ENCODE measurements at places on chromosomes 7 and 10. TPM values are rescaled to one million over a fixed set of nuclear protein-coding genes. Genes with fewer than 3 reads are reported as not detected.

DNA sequence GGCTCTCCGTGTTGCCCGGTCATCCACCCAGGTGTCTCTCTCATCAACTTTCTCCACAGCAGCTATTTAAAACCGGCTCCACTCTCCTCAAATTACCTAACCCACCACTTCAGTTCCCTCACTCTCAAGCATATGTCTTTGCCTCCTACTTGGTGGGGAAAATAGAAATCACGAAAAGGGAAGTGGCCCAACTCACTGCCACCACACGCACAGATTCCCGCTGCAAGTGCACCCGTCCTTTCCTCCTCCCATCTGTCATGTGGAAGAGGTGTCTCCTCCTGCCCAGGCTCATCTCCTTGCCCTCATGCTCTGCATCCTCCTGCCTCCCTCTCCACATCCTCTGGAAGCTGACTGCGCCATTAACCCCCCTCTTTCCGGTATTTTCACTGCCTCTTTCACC, 80.8 kb upstream of the MKX start:
- no peaks in the 10 kb centered on the region for H3K4me1 ChIP-seq
- no peak overlapping the region for H3K27ac ChIP-seq
- no peaks in the 10 kb centered on the region for H3K36me3 ChIP-seq
- no peak overlapping the region for H3K4me3 ChIP-seq
- DNase-seq = no peak

GRCh38 chr7:128383776-128384175, 22.3 kb upstream of the PRRT4 start:
- H3K4me1 ChIP-seq = no peaks in the 10 kb centered on the region
- H3K27ac ChIP-seq = no peak overlapping the region
- no peaks in the 10 kb centered on the region for H3K36me3 ChIP-seq
- no peak overlapping the region for H3K4me3 ChIP-seq
- H3K27me3 ChIP-seq = no peaks in the 10 kb centered on the region

DNA sequence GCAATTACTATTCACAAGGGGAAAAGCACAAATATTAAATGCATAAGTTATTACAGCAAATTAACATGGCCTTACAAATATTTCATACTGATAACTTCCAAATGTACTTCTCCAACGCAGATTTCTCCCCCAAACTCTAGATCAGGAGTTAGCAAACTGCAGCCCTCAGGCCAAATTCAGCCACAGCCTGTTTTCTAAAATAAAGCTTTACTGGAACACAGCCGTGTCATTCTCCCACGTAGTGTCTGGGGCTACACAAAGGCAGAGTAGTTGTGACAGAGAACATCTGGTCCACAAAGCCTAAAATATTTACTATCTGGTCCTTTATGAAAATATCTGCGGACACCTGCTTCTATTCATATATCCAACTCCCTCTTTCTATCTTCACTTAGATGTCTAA, 151.8 kb upstream of the AHR start:
- no peak overlapping the region for H3K27ac ChIP-seq
- peaks cover 4% of the 10 kb centered on the region for H3K27me3 ChIP-seq
- no peaks in the 10 kb centered on the region for H3K36me3 ChIP-seq

AP5Z1 gene
- 29.5 TPM for polyA plus RNA-seq

LRRC17 gene
- polyA plus RNA-seq = 138 TPM

- H3K27ac ChIP-seq = no peak overlapping the region
- no peak overlapping the region for H3K4me3 ChIP-seq
- no peak for DNase-seq
- no peaks in the 10 kb centered on the region for H3K36me3 ChIP-seq
- no peaks in the 10 kb centered on the region for H3K4me1 ChIP-seq
These were observed 36.1 kb downstream of the NEUROD6 start for GRCh38 chr7:31304446-31304845.

SYNPO2L gene
- 0.05 TPM for polyA plus RNA-seq

MSMB gene
- not detected for polyA plus RNA-seq

PARD3 gene
- 38.9 TPM for polyA plus RNA-seq

DNA sequence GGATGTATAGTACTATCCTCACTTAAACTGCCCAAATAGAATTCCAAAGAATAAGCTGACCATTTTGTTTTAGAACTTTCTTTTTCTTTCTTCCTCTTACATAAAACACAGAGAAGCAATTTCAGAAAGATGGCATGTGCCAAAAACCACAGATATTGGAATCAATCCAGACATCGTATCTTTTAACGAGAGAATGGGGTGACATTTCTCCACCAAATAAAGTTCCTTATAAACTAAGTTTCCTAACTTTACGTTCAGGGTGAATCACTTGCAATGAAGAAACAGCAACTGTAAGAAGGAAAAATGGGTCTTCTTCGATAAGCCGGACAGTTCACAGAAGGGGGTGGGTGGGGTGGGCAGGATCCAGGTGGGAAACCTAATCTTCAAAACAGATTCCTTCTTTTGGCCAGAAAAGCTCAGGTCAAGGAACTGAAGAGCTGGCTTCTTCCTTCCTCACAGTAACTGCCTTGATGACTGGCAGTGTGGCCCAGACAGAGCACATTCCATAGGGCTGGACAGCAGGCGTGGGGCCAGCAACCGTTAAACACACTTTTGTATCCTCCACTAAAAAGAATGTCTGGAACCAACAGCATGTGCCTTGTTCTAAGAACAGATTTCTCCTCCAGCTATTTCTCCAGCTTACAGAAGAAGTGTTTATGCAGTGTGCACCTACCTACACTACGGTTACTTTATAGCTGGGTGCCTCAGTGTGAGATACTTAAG, 31.5 kb downstream of the CREB3L2 start:
- no peak overlapping the region for H3K4me3 ChIP-seq
- H3K27me3 ChIP-seq = no peaks in the 10 kb centered on the region
- DNase-seq = no peak
- peak overlapping the region; percentile 85 for H3K27ac ChIP-seq
- H3K36me3 ChIP-seq = peaks cover 12% of the 10 kb centered on the region

DNA sequence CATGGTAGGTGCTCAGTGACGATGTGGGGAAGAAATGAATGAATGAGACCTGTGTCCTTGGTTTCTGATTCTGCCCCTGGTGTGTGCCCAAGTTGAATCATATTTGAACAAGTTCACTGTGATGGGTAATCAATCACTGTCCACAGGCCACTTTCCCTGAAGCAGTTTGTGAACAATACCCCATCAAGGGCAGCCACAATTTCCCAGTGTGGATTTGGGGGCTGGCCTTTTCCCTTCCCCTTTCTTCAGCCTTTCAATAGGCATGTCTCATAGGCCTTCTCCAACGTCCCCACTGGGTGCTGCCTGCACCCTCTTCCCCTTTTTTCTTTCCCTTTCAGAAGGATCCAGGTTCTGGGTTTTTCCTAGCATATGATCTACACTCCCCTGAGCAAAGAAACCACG, 64.7 kb downstream of the CREB5 start:
- H3K27me3 ChIP-seq = no peaks in the 10 kb centered on the region
- H3K4me1 ChIP-seq = no peaks in the 10 kb centered on the region
- H3K4me3 ChIP-seq = no peak overlapping the region
- no peaks in the 10 kb centered on the region for H3K36me3 ChIP-seq

SPDYE16 gene
- 0.10 TPM for polyA plus RNA-seq

GRCh38 chr7:22665923-22666322, 61.1 kb upstream of the IL6 start:
- H3K4me1 ChIP-seq = no peaks in the 10 kb centered on the region
- no peak overlapping the region for H3K27ac ChIP-seq
- no peak overlapping the region for H3K4me3 ChIP-seq
- peaks cover 4% of the 10 kb centered on the region for H3K27me3 ChIP-seq
- no peaks in the 10 kb centered on the region for H3K36me3 ChIP-seq

CDC14C gene
- polyA plus RNA-seq = not detected

DNA sequence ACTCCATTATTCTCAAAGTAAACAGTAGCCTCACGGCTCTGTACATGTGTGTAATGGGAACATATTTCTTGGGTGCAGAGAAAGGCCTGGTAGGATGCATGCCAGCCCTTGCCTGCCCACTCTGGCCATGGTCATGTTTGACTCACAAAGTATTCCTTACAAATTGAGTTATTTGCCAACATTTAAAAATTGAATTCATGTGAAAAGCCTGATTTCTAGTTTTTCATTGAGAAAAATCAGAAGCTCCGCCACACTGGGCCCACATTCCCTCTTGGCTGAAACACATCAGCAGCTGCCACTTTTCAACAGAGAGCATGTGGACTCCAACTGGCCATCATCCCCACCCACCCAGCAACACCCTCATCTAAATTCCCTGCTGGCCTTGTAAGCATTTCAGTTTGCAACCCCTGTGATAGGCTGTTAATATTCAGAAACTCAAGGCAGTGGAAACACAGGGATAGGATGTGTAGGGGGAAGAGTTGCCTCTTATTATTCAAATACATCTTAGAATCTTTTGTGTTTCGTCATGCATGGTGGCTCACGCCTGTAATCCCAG, 40.9 kb downstream of the CDH23 start:
- no peak overlapping the region for H3K4me3 ChIP-seq
- H3K36me3 ChIP-seq = no peaks in the 10 kb centered on the region
- no peaks in the 10 kb centered on the region for H3K4me1 ChIP-seq
- H3K27me3 ChIP-seq = peaks cover 16% of the 10 kb centered on the region
- no peak overlapping the region for H3K27ac ChIP-seq

DNA sequence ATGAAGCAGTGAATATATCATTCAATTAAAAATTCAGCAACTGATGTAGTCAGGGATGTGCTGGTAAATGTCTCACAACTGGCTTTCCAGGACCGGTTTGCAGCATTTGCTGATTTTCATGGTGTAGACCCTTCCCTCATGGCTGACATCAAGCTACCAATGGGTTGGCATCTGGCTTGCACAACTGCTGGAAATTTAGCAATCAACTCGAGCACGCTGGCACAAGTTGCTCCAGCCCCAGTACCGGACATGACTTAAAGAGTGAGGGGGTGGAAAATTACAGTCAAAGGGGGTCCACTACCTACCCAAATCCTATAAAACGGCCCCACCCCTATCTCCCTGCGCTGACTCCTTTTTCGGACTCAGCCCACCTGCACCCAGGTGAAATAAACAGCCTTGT, 198.4 kb upstream of the NRP1 start:
- H3K4me3 ChIP-seq = no peak overlapping the region
- no peak for DNase-seq

GRCh38 chr7:73742753-73743641, 4.4 kb upstream of the ABHD11 start:
- no peak overlapping the region for H3K27ac ChIP-seq
- H3K27me3 ChIP-seq = no peaks in the 10 kb centered on the region
- peak; percentile 44 for DNase-seq
- peaks cover 10% of the 10 kb centered on the region for H3K4me1 ChIP-seq
- no peak overlapping the region for H3K4me3 ChIP-seq

DNA sequence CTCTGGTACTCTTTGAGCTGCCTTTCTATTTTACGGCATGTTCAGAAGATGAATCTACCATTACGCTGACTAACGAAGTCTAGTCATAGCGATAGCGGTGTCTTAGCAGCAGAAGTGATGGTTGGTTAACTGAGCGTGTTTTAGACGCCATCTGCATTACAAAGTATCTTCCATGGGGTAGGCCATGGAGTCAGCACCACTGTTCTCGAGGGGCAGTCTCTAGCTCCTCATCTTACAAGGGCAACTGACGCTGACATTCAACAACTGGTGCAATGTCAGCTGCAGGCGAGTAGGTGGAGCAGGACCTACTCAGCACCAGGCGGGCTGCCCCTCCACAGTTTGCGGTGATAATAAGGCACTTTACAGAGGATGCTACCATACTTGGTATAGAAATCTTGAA, 88.7 kb downstream of the ADARB2 start:
- no peak for DNase-seq
- no peaks in the 10 kb centered on the region for H3K27me3 ChIP-seq
- no peaks in the 10 kb centered on the region for H3K36me3 ChIP-seq
- no peak overlapping the region for H3K4me3 ChIP-seq
- H3K4me1 ChIP-seq = no peaks in the 10 kb centered on the region
- H3K27ac ChIP-seq = no peak overlapping the region

DNA sequence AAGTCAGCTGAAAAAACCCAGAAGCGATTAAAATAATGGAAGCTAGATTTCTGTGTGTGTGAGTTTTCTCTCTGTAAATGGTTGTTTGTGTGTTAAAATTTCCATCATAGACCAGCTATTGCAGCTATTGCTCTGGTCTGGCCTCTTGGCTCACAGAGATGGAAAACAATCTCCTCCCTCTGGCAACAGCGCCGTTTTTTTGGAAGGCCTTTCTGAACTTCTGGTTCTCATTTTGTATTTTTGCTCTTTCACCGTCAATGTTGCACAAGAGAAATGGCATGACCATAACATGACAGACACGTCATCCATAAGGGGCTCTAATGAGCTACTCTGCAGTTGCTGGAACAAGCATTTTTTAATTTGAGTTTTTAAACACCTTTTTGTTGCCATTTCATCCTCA, 91.0 kb downstream of the CUBN start:
- H3K36me3 ChIP-seq = no peaks in the 10 kb centered on the region
- H3K4me3 ChIP-seq = no peak overlapping the region
- no peak overlapping the region for H3K27ac ChIP-seq
- H3K27me3 ChIP-seq = no peaks in the 10 kb centered on the region

AFAP1L2 gene
- polyA plus RNA-seq = 0.70 TPM

- DNase-seq = no peak
- peaks cover 21% of the 10 kb centered on the region for H3K36me3 ChIP-seq
- no peak overlapping the region for H3K4me3 ChIP-seq
- no peaks in the 10 kb centered on the region for H3K27me3 ChIP-seq
- H3K4me1 ChIP-seq = peaks cover 89% of the 10 kb centered on the region
- H3K27ac ChIP-seq = peak overlapping the region; percentile 12
These were observed 92.8 kb downstream of the ZMIZ1 start for GRCh38 chr10:79161557-79161956.
